ENCODE measurements at places on chromosomes 4 and X.

DNA sequence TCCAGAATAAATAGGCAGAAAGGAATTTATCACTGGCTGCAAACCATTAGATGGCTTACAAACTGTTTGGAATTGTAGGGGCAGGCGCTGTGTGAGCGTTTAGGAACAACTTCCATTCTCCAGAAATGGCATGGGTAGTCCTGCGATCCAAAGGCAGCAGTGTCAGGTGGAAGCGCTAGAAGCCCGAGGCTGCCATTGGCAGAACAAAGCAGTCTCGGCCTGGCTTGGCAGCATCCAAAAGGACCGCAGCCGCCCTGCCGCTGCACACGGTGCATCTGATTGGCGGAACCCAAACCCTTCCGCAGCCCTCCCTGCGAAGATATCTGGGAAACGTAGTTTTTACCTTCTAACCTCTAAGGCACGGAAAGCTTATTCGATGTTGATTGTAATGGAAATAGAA is 23.6 kb upstream of the YTHDC1 start:
- no peak for DNase-seq

DNA sequence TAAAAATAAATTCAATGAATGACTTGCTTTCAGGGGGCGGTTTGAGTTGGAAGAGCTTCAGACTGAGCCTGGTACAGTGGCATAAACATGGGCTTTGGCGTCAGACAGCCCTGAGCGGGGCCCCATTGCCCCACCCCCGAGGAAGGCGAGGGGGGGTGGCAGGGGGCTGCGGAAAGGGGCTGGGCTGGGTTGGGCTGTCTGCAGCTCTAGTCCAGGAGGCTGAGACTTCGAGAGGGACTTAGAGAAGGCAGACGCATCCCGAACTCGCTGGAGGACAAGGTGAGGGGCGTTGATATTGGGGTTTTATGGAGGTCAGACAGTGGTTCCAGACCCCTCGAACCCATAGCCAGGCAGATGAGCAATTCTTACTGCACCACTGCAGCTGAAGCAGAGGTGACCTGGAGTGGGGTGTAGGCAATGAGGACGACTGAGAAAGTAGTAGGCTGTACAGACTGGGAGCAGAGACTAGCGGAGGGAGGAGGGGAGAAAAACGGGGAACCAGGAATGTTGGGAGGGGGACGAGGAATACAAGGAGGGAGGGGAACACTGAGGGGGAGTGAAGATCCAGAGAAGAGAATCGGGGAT is at the start of gene MAGED2:
MAGED2 (plus strand) TSS at position 222 of the 585 bp plus-strand sequence. CDS start 1,587 bp downstream, outside the sequence.
- peak; percentile 38 for DNase-seq

DNA sequence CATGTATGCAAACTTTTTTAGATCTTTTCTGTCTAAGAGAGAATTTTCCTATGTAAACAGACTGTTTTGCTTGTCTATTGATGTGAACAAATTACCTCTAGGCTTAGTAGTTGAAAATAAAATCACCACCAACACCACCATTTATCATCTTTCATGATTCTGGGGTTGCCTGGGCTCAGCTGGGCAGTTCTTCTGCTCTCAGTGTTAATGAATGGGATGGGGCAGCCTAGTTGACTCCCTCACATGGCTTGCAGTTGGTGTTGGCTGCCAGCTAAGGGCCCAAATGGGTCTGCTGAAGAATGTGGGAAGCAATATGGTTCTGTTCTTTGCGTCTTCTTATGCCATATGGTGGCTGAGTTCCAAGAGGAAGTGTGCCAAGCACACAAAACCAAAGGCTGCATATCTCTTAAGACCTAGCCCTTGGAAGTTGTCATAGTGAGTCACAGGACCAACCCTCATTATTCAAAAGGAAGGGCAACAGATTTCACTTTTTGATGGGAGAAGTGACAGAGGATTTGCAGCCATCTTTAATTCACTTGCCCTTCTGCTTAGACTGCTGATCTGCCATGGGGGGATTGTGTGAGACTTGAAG is 17.9 kb downstream of the REELD1 start:
- no peak for DNase-seq

DNA sequence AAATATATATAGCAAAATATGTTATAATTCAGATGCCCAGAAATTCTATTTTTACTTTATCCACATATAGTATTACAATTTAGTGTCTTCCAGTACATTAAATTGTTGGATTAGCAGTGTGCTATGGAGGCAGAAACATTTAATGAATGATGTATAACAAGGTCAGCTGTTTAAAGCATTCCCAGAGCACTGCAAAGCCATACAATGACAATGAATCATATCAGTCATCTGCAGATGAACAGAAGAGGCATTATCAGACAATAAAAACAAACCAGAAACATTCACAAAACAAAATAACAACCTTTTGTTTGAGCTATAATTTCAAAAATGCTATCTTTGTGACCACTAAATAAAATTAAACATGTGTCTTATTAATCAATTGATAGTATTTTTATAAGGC is 524.2 kb downstream of the FAT4 start:
- no peak for DNase-seq

DNA sequence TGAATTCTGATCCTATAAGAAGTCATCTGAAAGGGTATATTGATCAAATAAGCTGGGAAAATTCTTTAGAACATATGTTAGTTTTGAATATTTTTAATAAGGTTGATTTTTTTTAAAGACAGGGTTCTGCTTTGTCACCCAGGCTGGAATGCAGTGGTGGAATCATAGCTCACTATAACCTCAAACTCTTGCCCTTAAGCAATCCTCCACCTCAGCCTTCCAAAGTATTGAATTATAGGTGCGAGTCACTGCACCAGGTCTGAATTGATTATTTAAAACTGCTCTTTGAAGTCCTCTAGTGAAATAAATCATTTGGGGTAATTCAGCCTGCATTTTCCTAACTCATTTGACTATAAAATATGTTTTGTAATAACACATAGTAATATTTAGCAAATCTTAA is 812.3 kb downstream of the PDHA2 start:
- no peak for DNase-seq

DNA sequence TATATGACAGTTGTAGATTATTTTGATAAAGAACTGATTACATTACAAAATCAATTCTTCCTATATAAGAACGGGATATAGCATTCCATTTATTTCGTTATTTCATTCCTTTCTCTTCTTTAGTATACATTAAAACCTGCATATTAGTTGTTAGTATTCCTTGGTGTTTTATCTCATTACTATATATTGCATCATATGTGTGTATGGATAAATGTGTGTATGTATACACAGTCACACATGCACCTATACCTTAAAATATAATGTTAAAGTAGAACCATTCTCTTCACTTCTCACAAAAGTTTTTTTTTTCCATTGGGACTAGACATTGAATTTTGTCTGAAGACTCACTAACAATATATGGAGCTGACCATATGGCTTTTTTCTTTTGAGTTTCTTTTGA is 5.3 kb upstream of the PALLD start:
- no peak for DNase-seq

GRCh38 chrX:10048076-10048475 is 80.9 kb downstream of the CLDN34 start:
- DNase-seq: no peak

GRCh38 chrX:56279863-56280262 is 47.7 kb downstream of the KLF8 start:
- no peak for DNase-seq

DNA sequence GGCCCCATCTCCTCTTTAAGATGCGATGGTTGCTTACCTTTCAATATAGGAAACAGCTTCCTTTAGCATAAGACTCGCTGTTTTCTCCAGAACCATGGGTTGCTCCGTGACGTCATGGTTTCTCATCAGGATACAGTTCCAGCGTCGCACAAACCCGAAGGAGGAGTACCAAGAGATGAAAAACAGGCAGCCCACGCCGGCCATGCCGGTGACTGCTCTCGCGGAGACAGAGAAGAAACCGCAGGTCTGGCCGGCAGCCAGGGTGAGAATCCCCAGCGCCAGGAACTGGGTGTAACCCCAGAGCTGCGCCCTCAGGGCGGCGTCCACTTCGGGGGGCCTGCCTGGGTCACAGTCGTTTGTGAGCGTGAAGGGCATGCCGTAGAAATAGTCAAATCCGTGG is 11.4 kb downstream of the ARSD start:
- no peak for DNase-seq

- DNase-seq: peak; percentile 53
Observed at GRCh38 chrX:110407910-110408545, 49.4 kb downstream of the RTL9 start.

DNA sequence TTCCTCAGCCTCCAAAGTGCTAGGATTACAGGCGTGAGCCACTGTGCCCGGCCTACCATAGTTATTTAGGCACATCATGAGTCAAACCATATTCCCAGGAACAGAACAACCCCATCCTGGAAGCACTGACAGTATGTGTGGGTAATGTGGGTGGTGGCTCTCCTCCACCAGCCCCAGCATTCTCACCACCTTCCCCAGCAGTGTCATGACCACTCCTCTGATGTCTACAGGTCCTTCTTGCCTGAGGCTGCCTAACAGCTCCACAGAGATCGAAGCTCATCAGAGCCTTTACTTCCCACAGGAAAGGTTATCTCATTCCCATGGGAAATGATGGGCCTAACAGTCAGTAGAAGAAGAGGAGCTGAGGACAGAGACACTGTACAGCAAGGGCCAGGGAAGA is 129.5 kb upstream of the GPC4 start:
- no peak for DNase-seq

DNA sequence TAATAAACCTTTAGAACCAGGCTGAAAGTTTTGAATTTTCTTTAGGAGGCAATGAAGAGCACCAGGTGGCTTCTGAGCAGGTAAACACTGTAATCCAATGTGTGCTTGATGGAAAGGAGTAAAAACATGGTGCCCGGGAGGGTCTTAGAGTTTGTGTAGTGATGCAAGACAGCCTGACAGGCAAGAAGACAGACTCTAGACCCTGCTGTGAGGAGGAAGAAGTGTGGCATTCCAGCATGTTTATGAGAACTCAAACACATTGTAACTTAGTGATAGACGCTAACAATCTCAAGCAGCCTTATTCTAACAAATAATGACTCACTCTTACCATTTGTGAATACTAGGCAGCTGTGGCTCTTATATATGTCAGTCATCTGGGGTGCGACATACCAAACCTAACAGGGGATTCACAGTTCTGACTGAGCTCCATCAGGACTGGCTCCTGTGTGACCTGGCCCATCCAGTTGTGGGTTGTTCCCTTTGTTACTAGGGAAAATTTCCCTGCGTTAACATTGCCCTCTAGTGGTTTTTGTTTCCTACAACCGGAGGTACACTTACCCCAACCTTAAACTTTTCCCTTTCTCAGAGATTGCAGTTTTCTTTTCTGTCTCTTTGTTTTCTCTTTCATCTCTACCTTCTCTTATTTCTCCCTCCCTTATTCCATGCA is 53.8 kb downstream of the VSIG4 start:
- peak; percentile 10 for DNase-seq

- DNase-seq: no peak
Observed at GRCh38 chr4:100907465-100908454, 389.9 kb upstream of the EMCN start.

GRCh38 chr4:142278663-142279062 is 567.4 kb downstream of the INPP4B start:
- DNase-seq: no peak

DNA sequence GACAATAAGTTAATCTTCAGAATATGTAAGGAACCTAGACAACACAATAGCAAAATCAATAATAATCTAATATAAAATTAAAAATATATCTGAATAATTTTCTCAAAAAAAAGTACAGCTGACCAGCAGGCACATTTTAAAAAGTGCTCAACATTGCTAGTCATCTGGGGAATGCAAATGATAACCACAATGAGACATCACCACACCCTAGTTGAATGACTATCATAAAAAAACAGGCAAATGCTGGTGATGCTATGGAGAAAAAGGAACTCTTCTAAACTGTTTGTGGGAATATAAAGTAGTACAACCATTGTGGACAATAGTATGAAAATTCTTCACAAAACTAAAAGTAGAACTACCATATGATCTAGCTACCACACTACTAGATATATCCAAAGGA is 956.9 kb upstream of the NDST4 start:
- no peak for DNase-seq

DNA sequence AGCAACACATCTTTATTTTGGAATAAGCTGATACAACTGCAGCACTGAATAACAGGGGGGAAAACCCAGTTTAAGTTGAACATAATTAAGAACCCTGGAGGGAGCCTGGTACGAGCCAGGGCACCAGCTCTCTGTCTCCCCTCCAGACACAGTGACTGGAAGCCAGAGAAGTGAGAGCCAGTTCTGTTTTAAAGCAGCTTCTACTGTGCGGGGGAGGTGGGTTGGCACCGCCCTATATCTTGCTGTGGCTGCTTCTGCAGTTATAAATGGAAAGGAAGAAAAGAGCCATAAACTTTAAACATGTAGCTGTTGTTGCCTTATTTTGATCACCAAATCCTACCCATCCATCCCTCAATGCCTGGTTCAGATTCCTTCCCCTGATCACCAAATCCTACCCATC is 207.9 kb upstream of the ANXA3 start:
- DNase-seq: no peak

- DNase-seq: no peak
Observed at GRCh38 chrX:71609095-71609750, 9.1 kb downstream of the CXCR3 start.

GRCh38 chr4:188551156-188551555 is 411.9 kb downstream of the TRIML1 start:
- no peak for DNase-seq

DNA sequence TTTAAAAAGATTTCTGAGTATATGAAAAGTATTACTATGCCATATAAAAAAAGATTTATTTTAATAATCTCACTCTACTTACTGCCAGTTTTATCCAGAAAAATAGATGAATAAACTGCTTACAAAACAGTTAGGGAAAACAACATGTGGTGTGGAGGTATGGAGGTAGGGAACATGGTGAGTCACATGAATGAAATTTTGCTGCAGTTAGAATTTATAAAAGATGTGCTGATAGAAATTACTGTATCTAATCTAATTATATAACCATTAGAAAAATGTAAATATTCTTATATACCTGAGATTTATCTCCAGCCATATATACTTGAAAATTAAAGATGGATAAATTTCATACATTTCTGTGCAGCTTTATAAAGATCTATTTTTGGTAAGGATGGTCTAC is 184.0 kb upstream of the ANK2 start:
- no peak for DNase-seq

DNA sequence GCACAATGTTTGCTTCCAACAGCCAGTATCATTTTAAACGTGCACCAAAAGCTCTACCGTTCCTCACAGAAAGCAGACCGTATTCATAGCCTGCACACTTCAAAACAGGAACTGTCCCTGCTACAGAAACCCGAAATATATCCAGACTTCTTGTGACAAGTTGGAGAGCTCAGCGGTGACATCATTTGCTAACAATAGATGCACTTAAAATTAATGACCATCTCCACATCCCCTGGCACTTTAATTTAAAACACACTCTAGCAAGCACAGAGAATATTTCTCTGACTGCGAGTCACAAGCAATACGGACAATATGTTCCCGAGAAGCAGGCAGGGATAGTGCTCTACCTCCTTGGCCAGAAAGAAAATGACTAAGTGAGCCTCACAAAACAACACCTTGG is 2.5 kb downstream of the NYX start:
- no peak for DNase-seq

- no peak for DNase-seq
Observed at GRCh38 chr4:27819246-27819645, 958.6 kb downstream of the STIM2 start.

GRCh38 chr4:184409911-184410692 is 64.2 kb downstream of the IRF2 start:
- no peak for DNase-seq
